Fibroblast of skin of left biceps (primary cell): ENCODE measurements at places on chromosomes 3 and 15.

GRCh38 chr15:89362203-89363101 lies 27.8 kb upstream of the POLG start:
- no peak for DNase-seq

- no peak for DNase-seq
Observed at GRCh38 chr3:101898752-101899169, 49.4 kb downstream of the NFKBIZ start.

GRCh38 chr3:158279609-158280008 lies 169.7 kb downstream of the RSRC1 start:
- DNase-seq, result no peak

- no peak for DNase-seq
Observed at GRCh38 chr3:24261521-24261920, 233.1 kb downstream of the THRB start.

- DNase-seq, result peak; percentile 25
Observed at GRCh38 chr3:71582612-71583565, 639 bp downstream of the FOXP1 start.

- DNase-seq, result peak; percentile 100
Observed at GRCh38 chr3:171811295-171811912, 1.1 kb upstream of the PLD1 start.

DNA sequence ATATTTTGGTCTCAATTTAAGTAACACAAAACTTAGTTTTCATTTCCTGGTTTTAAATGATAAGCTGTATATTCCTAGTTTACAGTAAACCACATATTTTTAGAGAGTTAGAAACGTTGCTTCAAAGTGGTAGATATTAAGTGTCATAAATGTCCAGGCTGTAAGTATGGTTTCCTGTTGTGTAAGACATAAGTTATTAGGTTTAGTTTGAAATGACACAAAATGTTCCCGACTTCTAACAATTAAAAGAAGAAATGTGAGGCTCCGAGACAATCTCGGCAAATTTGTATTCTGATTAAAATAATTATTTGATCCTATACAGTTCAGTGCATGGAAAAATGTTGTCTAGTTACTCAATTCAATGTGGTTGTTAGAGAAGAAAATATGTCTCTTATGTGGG lies 387.3 kb downstream of the EPHA3 start:
- no peak for DNase-seq

GRCh38 chr15:31472636-31473384 lies 146.2 kb downstream of the KLF13 start:
- no peak for DNase-seq

DNA sequence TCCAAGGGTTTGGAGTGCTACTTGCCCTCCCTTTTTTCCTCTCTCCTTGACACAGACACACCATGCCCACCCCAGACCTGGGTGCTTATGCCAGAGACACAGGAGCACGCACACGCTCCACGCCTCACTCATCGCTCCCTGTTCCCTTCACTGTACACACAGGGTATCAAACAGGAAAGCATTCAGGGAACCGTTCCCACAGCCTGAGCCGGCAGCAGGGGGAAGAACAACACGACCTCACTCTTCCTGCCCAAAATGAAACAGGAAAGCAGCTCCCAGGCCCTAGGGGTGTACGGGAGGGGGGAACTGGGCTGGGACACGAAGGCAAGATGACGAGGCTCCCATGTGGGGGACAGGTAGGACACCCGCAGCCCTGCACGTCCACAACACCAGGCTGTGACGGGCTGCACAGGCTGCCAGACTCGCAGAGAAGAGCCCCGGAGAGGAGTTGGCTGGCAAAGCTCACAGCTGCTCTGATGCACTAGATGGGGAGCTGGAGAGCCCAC lies 11.2 kb downstream of the DLL4 start:
- no peak for DNase-seq

- DNase-seq, result no peak
Observed at GRCh38 chr15:26632500-26632899, 140.4 kb downstream of the GABRB3 start.

GRCh38 chr15:36251450-36251849 lies 328.0 kb upstream of the CDIN1 start:
- DNase-seq, result no peak

GRCh38 chr3:128698211-128699047 lies 27.6 kb upstream of the RAB7A start:
- DNase-seq, result no peak

DNA sequence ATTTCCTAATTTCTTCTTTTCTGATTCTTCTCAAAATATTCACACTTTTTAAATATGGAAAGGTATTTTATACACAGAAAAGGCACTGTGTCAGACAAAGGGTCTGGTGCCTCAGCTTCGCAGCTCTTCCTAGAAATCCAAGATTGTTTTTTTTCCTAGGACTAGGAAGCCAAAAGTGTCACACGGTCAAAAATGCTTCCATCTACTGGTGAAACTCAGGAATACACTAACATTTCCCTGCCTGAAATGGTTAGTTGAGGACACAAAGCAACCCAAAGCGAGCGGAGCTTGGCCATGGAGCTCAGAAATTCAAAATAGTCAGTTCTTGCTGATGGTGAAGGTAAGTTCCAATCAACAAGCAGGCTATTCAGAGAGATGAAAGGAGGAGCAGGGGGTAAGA lies 426.5 kb upstream of the RASGRP1 start:
- DNase-seq, result peak; percentile 54

DNA sequence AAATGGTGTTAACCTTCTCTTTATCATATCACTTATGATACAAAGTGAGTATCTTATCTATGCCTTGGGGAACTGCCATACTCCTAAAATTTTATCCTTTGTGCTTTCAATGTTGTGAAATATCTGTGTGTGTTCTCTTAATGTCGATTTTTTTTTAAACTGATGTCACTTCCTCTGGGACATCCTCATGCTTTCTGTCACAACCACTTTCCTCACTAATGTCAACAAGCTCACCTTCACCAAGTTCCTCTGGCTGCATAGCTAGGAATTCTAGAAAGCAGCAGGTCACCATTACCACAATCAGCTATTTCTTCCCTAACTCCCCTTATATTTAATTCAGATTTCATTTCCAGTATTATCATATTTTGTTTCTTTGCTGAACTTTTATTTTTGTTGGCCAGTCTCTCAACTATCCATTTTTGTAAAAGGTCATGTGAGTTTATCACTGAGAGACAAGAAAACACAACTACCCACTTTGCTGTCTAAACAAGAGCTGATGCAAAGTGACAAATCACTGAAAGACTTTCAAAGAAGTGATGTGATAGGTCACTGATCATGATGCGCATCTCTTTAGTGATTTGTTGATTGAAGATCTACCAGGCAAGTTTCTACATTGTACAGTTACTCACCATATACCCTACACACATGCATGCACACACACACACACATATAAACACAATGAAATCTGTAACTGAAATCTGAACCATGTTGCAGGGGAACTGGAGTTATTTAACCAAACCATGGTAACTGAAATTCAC lies 369.0 kb downstream of the ULK4 start:
- DNase-seq, result no peak

GRCh38 chr3:127034195-127034989 lies 51.5 kb downstream of the PLXNA1 start:
- no peak for DNase-seq

DNA sequence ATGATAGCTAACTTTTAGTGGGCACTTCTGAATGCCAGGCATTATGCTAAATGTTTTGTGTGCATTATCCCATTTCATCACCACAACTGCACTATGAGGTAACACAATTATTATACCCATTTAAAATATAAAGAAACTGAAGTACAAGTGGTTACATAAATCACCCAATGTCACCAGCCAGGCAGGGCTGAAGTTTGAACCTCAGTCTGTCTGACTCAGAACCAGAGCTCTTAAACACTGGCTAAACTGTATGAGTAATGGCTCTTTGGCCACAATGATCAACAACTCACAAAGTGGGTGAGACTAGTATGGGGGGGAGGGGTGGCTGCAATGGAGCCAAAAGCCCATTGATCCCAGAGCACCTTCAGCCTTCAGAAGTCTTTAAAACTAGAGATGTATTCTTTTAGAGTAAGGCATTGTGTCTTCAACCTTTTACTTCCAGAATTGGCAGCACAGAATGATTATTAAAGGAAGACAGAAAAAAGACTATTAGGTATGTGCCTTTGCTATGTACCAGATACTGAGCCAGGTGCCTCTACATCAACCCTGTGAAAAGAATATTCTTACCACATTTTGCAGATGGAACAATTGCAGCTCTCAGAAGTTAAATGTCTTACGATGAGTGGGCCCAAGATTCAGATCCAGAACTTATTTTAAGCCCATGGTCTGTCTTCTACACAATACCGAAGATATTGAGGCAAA lies 166.9 kb downstream of the UACA start:
- DNase-seq, result peak; percentile 63

DNA sequence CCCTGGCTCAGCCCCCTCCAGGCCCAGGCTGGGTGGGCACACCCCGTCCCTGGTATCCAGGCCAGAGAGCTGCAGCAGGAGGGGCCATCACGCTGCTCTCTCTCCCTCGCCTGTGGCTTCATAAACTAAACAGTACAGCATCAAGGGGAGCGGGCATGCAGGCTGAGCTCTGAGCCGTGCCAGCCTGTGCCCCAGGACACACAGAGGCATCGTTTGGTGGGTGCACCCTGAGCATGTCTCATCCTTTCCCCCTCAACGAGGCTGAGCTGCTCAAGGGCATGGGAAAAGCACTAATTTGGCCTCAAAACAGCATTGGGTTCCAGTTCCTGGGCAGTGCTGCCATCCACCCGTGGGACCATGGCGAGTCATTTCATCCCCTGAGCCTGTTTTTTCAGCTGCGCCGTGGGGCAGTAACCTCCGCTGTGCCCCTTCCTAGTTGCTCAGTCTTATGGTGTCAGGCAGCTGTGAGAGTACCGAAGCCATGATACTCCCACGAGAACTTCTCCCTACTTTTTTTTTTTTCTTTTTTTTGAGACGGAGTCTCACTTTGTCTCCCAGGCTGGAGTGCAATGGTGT lies 79.6 kb downstream of the CPN2 start:
- no peak for DNase-seq

GRCh38 chr3:51580418-51580817 lies 41.9 kb downstream of the RAD54L2 start:
- no peak for DNase-seq

DNA sequence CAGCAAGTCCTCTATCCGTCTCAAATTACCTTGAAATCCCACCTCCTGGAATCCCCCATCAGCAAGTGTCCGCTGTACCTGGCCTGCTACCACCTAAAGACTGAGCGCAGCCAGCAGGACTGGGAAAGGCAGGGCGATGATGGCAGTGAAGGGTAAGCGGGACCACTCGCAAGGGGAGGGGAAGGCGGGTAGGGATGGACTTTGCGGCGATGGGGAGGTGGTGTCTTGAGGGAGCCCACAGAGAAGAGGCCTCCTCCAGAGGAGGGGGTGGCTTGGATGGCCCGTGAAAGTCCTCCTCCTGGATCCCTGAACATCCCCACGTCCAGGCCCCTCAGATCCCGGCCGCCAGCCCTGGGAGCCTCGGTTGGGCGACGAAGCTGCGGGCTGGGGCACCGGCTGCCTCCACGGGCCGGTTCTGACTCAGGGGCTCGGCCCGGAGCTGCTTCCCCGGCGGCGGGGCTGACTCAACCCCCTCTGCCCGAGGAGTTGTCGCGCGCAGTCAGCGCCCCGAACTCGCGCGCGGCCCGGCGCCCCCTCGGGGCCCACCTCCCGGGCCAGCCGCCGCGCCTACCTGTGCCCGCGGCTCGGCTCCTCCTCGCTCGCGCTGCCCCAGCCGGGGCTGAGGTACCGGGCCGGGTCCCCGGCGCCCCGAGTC lies 512 bp downstream of the LARP6 start:
- DNase-seq, result no peak

- no peak for DNase-seq
Observed at GRCh38 chr3:112302881-112303763, 9.1 kb upstream of the SLC9C1 start.

DNA sequence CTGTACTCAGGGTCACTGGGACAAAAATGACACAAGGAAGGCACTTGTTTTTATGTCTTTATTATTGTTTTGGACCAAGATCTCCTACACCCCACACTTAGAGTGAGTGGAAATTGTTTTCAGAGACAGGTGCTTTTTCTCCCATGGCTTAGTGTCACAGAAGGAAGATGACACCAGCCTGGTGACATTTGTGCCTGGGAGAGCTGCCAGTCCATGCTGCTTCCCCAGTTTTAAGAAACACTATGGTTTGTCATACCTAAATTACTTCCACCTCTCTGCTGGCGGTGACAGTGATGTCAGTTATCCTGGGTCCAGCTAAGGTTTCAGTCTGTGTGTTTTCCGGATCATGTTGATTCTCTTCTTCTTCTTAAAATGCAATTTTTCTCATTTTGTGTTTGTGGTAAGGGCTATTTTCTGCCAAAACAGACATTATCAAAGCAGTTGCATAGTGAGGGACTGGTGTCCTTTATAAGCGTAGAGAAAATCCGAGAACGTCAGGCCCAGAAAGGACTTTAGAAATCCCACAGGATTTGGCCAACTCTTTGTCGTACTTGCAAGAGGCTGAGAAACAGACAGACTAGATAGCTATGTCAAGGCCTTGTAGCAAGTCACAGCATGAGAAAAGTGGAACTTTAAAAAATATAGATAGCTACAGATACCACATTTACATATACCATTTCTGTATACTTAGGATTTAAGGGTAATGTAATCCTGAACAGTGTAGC lies 149.5 kb downstream of the TP63 start:
- no peak for DNase-seq

GRCh38 chr3:116230431-116231020 lies 214.8 kb downstream of the LSAMP start:
- no peak for DNase-seq

GRCh38 chr15:26394801-26395200 lies 378.1 kb downstream of the GABRB3 start:
- no peak for DNase-seq

DNA sequence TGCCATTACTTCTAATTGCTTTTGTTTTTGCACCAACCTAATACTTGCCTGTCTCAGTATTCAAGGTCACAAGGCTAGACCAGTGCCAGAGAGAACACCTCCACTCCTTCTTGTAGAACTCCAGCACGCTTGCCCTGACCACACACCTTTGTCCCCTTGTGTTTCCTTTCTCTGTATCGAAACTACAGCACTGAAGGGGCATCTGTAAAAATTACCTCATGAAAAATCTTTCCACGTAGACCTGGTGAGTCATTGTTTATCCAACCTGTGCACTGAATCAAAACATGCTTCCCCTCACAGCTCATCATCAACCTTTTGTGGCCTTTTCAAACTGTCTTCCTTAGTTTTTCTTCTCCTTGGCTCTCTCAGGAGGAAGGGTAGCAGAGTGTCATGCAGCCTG lies 259.5 kb downstream of the THRB start:
- no peak for DNase-seq

GRCh38 chr3:134359121-134360010 lies 14.9 kb downstream of the AMOTL2 start:
- DNase-seq, result no peak
